NCI-H2029 (cell line): ENCODE measurements at places on chromosomes 2 and 18.

DNA sequence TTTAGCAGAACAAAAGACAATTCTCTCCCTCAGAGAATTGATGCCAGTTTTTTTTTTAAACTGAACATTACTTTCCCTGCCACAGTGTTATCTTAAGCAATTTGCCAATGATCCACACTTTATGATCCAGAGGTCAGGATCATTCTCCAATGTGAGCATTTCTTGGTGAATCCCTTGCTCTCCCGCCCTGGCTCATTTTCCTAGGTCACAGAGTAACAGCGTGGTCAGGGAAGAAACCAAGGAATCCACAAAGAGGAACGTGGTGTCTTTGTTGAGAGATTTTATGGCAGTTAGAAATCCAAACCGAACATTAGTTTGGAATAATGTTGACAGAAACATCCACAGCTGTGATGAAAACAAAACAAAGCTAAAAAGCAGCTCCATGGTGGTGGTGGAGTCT is 250.3 kb downstream of the TTC32 start:
- no peak for DNase-seq

DNA sequence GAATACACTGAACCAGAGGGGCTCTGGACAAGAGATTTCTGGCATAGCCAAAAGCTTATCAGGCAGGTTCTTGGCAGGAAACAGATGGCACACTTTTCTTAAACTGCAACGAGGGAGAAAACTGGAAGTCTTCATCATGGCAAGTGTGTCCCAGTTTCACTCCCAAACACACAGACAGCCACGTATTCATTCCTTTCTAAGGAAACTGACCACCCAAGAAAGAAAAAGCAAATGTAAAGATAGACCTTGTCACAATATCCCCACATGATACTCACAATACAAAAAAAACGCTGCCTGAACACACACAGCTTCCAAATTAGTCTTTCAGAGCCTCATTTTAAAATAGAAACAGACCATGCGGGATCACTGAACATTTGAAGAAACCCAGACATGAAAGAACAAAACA is 40.6 kb upstream of the RTTN start:
- no peak for DNase-seq

DNA sequence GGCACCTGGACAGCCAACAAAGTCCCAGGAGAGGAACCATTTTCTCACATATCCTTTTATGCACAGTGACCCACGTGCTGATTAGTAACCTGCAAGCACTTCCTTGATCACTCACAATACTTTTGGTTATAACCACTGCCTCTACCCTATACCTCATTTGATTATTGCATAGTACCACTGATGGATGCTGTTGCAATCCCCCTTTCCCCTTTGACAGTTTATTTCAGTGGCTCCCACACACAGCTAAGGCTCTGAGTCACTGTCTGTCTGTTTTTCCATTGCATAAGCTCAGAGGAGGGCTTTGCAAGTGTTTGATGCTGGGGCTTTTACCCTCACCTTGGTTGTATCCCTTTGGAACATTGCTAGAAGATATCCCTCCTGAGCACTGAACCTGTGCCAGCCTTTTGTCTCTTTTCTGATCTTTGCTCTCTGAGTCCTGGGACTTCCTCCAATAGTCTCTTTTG is 101.7 kb upstream of the RBBP8 start:
- DNase-seq: no peak

GRCh38 chr2:58634653-58635370 is 393.7 kb upstream of the FANCL start:
- no peak for DNase-seq
